IMR-90 (cell line): ENCODE measurements at places on chromosomes 16 and 17. TPM values are rescaled to one million over a fixed set of nuclear protein-coding genes. Genes with fewer than 3 reads are reported as not detected.

DNA sequence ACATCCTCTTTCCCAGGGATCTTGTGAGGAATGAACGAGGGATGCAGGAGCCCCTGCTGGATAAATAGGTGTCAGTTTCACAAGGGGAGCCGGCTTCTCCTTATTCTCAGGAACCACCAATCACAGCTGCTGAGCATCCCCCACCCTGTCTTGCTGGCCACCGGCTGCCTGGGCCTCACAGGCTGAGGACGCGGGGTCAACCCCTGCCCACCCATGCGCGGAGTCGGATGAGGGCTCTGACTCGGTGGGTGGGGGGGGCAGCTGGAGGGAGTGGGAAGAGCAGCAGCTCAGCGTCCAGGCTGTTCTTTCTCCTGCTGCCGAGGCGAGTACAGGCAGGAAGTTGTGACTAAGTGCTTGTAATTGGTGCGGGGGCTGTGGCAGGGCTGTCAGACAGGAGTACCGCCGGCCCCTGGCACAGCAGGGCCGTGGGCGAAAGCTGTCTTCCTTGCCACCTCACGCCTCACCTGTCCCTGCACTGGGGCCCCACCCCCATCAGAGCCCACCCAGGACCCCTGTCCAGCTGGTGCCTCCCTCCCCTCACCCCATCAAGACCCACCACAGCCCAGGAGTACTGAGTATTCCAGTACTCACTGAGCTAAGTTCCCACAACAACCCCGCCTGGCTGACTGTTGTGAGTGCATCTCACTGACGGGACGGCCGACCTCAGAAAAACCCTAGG lies 11.0 kb upstream of the DPEP1 start:
- H3K36me3 ChIP-seq, result no peaks in the 10 kb centered on the region
- H3K4me1 ChIP-seq, result peaks cover 12% of the 10 kb centered on the region
- peaks cover 4% of the 10 kb centered on the region; the same call in 1 of the 2 replicates for H3K27me3 ChIP-seq

SEPTIN1 gene
- not detected in 2 replicates for total RNA-seq

DNA sequence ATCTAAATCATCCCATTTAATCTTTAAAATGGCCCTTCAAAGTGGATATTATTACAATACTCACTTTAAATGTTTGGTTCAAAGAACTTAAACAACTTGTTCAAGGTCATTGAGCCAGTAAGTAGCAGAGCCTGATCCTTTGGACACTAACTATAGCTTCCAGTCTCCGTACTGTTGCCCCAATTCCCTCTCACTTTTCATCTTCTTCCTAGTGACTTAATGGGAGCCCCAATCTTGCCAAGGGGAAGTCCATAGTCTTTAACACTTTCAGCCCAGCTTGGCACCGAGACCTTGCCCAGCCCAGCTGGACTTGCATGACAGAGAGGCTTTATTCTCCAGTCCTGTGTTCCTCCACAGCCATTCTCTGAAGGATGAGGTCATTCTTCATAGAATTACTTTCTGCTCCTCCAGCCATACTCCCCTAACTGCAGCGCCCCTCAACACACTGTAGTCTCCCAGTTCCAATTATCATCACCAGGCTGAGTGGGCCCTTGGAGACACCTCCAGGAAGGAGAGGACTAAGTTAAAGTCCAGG lies 49.2 kb upstream of the NLK start:
- H3K36me3 ChIP-seq, result no peaks in the 10 kb centered on the region
- peaks cover 32% of the 10 kb centered on the region for H3K27me3 ChIP-seq
- no peaks in the 10 kb centered on the region for H3K4me1 ChIP-seq
- no peak overlapping the region for H3K27ac ChIP-seq

IL21R gene
- total RNA-seq, result 0.72 and 0.83 TPM in 2 replicates

DNA sequence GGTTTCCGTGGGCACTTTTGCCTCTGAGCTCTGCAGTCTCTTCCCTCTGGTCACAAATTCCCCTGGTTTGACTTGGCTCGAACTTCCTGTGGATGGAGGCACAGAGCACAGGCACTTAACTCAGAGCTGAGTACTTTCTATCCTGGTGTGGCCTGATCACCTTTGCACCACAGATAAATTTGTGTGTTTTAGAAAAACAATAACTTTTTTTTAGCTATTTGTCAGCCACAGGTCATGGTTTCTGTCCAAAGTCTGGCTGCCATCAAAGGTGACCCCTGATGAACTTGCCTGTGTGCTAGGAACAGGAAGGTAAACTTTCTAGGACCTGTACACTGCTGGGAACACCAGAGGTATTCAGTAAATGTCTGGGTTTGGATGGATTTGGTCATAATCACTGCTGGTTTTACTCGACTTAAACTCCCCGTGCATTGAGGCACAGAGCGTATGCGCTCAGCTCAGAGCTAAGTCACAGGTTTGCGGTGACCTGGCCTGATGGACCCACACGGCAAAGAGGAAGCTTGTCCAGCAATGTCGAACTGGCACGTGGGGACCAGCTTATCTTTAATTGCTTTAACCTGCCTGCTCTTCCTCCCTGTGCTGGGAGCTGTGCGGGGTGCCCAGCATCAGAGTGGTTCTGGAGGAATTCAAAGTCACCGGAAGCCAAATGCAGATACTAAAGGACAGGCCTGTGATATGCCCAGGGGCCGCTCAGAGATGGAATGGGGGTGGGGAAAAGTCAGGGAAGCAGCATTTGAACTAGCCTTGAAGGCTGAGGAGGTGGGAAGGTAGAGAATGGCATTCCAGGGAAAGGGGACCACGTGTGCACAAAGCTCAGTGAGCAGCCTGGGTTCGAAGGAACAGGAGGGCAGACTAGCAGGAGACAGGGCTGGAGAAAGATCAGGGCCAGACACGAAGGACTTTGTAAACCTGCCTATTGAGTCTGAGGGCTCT lies 12.9 kb downstream of the SLC13A5 start:
- H3K4me1 ChIP-seq, result no peaks in the 10 kb centered on the region
- peaks cover 7% of the 10 kb centered on the region; the same call in 1 of the 2 replicates for H3K27me3 ChIP-seq
- no peak overlapping the region for H3K27ac ChIP-seq
- H3K36me3 ChIP-seq, result no peaks in the 10 kb centered on the region
- no peak overlapping the region for H3K4me3 ChIP-seq

DNA sequence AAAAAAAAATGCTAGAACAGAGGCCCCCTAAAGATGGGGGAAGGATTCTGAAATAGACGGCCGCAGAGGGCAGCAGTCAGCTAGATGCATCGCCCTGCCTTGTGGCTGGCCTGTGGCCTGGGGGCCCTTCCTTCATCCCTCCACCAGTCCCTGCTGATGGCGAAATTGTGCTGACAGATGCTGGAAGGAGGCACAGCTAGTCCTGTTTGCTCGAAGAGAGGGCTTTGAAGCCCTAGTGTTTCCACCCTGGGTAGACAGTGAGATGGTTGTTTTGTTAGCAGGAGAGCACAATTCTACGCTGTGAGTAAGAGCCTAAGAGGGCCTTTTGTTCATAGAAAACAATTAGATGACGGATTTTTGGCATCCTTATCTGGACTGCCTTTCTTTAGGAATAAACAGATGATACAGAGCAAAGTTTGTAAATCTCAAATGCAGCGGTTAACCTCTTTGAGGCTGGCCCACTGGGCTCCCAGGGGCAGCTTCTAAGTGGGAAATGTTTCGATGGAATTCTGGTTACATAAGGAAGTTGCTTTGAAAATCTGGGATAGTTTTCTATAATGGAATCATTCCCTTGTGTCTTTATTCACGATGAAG lies 23.0 kb downstream of the VPS35L start:
- H3K27ac ChIP-seq, result no peak overlapping the region
- H3K4me3 ChIP-seq, result no peak overlapping the region
- H3K36me3 ChIP-seq, result peaks cover 59% of the 10 kb centered on the region
- no peaks in the 10 kb centered on the region for H3K4me1 ChIP-seq
- no peaks in the 10 kb centered on the region for H3K27me3 ChIP-seq
- DNase-seq, result no peak

- peaks cover 5% of the 10 kb centered on the region; the same call in 1 of the 2 replicates for H3K36me3 ChIP-seq
- peaks cover 26% of the 10 kb centered on the region for H3K4me1 ChIP-seq
- H3K27ac ChIP-seq, result peak overlapping the region; percentile 91
- no peaks in the 10 kb centered on the region for H3K27me3 ChIP-seq
- DNase-seq, result peak; percentile 18
Measured at GRCh38 chr17:7478276-7479212, 887 bp downstream of the ZBTB4 start.

DNA sequence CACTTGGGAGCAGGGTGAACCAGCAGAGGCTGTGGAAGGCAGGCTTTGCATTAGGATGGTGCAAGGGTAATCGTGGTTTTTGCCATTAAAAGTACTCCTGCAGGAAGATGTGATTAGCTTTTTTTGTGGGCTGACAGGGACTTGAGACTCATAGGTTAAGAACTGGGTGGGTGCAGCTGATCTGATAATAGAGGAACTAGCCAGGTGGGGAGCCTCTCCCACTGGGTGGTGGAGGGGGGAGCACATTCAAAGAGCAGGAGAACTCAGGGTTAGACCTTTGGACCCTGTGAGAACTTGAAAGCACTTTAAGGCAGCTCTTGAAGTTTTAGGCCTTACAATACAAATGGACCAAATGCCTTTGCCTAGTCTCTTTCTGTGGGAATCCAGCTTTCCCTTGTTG lies 32.4 kb downstream of the CCL4 start:
- H3K4me1 ChIP-seq, result no peaks in the 10 kb centered on the region
- no peaks in the 10 kb centered on the region for H3K36me3 ChIP-seq
- H3K4me3 ChIP-seq, result no peak overlapping the region
- no peak for DNase-seq
- H3K27ac ChIP-seq, result no peak overlapping the region

AOC2 gene
- total RNA-seq, result 0.28 and 0.36 TPM in 2 replicates

DNA sequence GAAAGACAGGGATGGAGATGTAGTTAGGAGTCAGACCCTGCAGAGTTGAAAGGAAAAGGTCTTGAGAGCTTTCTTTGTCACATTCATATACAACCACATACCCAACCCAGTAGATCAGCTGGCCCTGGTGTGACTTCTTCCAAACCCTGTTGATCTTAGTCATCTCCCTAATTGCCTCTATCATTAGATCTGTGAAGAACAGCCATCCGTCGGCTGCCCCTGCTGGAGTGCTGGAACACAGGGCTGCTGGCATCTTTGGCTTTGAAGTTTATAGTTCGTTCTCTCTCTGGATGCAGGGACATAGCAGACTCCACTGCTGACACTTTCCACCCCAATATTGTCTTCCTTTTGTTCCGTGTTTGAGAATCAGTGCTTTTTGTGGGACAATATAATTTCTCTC lies 10.4 kb upstream of the SMG8 start:
- H3K4me3 ChIP-seq, result no peak overlapping the region
- no peak for DNase-seq
- H3K27ac ChIP-seq, result no peak overlapping the region
- H3K36me3 ChIP-seq, result peaks cover 8% of the 10 kb centered on the region

DNA sequence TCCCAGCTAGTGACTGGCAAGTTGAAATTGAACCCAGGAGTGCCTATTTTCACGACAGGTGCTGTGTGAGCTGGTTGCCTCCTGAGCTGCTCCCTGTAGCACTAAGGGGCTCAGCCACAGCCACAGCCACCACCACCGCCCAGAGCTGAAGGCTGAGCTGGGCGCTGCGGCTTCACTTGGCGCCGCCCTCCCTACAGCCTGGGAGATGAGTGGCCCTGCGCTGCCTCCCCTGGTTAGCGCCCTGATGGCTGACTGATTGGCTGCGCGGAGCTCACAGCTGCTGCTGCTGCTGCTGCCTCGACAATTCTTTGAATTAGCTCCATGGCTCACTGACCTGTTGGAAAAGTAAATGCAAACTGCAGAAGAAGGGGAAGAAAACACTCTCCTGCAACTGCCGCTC lies 91.8 kb upstream of the TMEM132E start:
- H3K27me3 ChIP-seq, result no peaks in the 10 kb centered on the region
- DNase-seq, result no peak
- no peaks in the 10 kb centered on the region for H3K4me1 ChIP-seq
- H3K4me3 ChIP-seq, result no peak overlapping the region

DNA sequence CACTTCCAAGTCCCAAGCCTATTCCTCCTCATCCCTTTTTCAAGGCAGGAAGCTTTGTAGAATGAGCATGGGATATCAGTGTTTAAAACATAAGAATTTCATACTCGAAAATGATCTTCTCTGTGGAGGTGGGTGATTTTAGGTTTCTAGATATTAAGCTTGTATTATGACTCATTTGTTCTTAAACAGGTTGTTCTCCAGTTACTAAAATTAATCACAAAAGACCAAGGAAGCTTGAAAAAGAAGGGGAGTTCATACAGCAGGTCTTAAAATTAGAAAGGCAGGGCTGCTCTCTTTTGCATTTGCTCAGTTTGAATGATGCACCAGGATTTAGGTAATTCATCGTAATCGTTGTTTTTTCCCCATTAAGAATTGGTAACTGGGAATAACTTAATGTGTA lies 208.7 kb downstream of the PRKCA start:
- no peak for DNase-seq
- H3K36me3 ChIP-seq, result peaks cover 3% of the 10 kb centered on the region; the same call in 1 of the 2 replicates
- H3K27ac ChIP-seq, result no peak overlapping the region
- H3K4me3 ChIP-seq, result no peak overlapping the region
- peaks cover 28% of the 10 kb centered on the region for H3K4me1 ChIP-seq

DNA sequence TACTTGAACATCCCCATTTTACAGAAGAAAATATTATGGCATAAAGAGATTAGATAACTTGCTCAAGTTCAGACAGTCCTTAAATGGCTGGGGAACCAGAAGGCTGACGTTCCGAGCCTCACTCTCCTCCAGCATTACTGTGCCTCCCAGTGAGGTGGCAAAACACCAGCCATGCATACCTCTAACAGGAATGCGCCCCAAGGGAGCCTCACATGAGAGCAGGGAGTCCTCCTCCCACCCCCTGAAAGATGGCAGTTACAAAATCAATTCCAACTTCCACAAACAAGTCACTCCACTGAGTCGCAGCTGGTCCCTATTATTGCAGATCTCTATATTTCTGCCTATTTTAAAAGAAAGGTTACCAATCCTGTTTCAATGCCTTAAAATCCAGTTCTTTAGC lies 55.5 kb downstream of the ANKFY1 start:
- no peaks in the 10 kb centered on the region for H3K27me3 ChIP-seq
- peaks cover 2% of the 10 kb centered on the region; the same call in 1 of the 2 replicates for H3K4me1 ChIP-seq
- H3K36me3 ChIP-seq, result peaks cover 23% of the 10 kb centered on the region
- H3K27ac ChIP-seq, result no peak overlapping the region
- DNase-seq, result peak; percentile 28
- no peak overlapping the region for H3K4me3 ChIP-seq

DNA sequence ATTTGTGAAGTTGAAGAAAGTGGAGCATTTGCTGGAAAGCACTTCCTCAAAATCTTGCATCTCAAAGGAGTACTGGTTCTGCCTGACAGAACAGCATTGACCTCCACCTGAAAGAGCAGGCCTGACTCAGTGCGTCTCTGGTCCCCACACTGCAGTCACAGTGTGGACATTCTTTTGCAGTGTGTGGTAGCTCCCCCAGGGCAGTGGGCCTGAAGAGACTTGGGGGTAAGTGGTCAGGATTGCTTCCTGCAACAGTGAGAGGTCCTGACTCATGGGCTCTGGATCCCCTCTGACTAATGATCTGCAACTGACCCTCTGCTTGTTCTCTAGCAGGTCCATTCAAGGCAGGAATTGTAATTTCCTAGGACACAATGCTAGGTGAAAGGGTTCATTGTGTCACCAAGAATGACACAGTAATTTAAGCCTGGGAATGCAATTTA lies 204.9 kb upstream of the KCNJ16 start:
- H3K27ac ChIP-seq, result peak overlapping the region; percentile 78
- no peaks in the 10 kb centered on the region for H3K27me3 ChIP-seq
- DNase-seq, result peak; percentile 91
- no peaks in the 10 kb centered on the region for H3K36me3 ChIP-seq
- peaks cover 21% of the 10 kb centered on the region for H3K4me1 ChIP-seq
